ENCODE measurements at places on chromosomes 5 and 9. TPM values are rescaled to one million over a fixed set of nuclear protein-coding genes. Genes with fewer than 3 reads are reported as not detected.
A peak's percentile ranks its signal among the peaks of the same experiment; 100 is the strongest.

DNA sequence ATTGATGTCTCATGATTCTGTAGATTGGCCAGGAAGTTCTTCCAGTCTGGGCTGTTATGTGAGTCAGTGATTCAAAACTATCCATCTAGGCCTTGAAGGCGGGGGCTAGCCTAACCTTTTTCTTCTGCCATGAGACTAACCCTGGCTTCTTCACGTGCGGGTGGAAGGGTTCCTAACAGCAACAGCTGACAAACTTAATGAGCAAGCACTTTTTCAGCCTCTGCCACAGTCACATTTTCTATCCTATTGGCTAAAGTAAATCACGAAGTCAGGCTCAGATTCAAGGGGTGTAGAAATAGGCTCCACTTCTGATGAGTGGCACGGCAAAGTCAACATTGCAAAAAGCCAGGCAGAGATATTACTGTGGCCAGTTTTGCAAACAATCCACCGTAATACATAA lies 68.4 kb downstream of the STK32A start:
- H3K36me3 ChIP-seq: no peaks in the 10 kb centered on the region
- no peak overlapping the region for H3K27ac ChIP-seq
- DNase-seq: no peak
- H3K27me3 ChIP-seq: no peaks in the 10 kb centered on the region
- H3K4me1 ChIP-seq: no peaks in the 10 kb centered on the region

- H3K4me3 ChIP-seq: no peak overlapping the region
- DNase-seq: no peak
These were observed 28.1 kb downstream of the SLIT3 start for GRCh38 chr5:169272731-169273427.

DNA sequence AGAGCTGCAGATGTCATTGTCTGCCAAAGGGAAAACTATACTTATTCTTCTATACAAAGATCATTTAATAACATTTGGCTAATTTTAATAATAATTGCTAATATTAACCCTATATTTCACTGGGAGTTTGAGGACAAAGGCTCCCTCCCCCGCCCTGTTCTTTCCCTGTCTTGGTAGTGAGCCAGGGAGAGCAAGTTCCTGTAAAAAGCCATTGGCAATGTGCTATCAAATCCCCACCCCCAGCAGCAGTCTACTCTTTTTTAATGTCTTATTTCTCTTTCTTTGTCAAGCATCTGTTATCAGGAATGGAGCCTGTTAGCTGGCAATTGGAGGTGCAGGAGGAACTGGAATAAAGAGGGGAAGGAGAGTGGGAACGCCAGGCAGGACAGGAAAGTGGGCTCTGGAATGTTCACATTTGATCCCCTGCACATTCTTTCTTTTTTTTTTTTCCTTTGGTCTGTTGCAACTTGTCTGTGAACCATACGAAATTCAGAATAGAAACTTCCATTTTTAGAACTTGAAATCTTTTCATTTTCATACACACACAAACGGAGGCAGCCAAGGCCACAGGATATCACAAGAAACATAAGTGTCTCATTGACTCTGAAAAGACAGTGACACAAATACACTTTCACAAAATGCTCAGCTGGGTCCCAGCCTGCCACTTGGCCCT lies 664.8 kb upstream of the ZNF608 start:
- H3K4me1 ChIP-seq: no peaks in the 10 kb centered on the region
- no peak for DNase-seq
- H3K4me3 ChIP-seq: no peak overlapping the region
- H3K27me3 ChIP-seq: no peaks in the 10 kb centered on the region

GRCh38 chr9:17531642-17532254 lies 47.1 kb upstream of the SH3GL2 start:
- no peaks in the 10 kb centered on the region for H3K4me1 ChIP-seq
- H3K36me3 ChIP-seq: no peaks in the 10 kb centered on the region
- no peak overlapping the region for H3K4me3 ChIP-seq

DNA sequence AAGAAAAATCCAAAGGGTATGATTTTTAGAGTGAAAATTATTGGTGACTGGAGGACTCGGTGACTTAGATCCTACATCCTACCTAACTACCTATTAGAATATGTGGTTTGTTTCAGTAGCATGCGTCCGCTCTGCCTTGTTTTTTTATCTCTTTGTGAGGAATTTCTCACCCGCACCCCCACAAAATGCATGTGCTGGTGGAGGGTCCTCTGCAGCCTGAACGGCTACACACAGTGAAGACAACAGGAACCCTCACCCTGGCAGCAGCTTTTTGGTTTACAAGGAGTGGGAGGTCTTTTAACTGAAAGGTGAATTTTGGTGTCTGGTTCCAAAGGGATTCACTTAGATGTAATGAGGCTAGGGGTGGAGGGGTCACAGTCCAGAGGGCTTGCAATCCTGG lies 115.5 kb downstream of the GNA14 start:
- H3K27ac ChIP-seq: no peak overlapping the region
- H3K27me3 ChIP-seq: peaks cover 2% of the 10 kb centered on the region
- no peak overlapping the region for H3K4me3 ChIP-seq
- DNase-seq: no peak

MEIKIN gene
- 0.55 TPM for total RNA-seq

ST6GALNAC4 gene
- 51.1 TPM for total RNA-seq

- H3K27me3 ChIP-seq: no peaks in the 10 kb centered on the region
- H3K4me3 ChIP-seq: no peak overlapping the region
- no peak for DNase-seq
- no peak overlapping the region for H3K27ac ChIP-seq
These were observed 37.7 kb upstream of the RAPGEF6 start for GRCh38 chr5:131672776-131673175.

DNA sequence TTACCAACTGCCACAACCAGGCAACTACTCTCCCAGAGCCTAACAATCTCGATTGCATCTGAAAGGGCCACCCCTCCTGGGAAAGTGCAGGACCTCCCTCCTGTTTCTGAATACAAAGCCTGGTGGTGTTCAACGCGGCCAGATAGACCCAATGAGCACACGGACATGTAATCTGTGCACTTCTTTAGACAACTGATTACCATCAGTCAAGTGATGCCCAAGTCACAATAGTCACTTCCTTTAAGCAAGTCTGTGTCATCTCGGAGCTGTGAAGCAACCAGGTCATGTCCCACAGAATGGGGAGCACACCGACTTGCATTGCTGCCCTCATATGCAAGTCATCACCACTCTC lies 739 bp downstream of the C9orf72 start:
- peaks cover 1% of the 10 kb centered on the region for H3K36me3 ChIP-seq
- peak overlapping the region; percentile 92 for H3K4me3 ChIP-seq
- H3K27me3 ChIP-seq: no peaks in the 10 kb centered on the region

NKD2 gene
- total RNA-seq: 0.36 TPM

DNA sequence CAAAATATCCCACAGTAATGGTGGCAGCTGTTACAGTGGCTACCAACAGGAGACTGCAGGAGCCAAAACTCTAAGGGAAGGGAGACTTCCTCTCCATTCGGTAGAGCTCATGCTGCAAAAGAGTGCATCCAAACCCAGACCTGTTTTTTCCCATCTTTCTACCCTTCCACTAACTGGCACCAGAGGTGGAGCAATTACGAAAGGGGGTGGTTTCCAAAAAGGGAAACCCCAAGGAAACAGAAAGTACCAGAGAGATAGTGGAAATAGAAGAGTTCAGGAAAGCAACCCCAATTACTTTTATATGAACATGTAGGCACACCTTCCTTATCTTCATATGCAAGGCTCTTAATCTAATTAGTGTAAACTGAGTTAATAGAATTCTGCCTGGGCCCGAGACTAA lies 7.3 kb upstream of the WDR41 start:
- H3K4me3 ChIP-seq: no peak overlapping the region
- H3K36me3 ChIP-seq: no peaks in the 10 kb centered on the region
- H3K27ac ChIP-seq: no peak overlapping the region
- peaks cover 10% of the 10 kb centered on the region for H3K4me1 ChIP-seq

CATSPER3 gene
- total RNA-seq: 0.40 TPM

PCDHB10 gene
- not detected for total RNA-seq

- no peak overlapping the region for H3K4me3 ChIP-seq
- no peaks in the 10 kb centered on the region for H3K36me3 ChIP-seq
- H3K4me1 ChIP-seq: no peaks in the 10 kb centered on the region
- H3K27ac ChIP-seq: no peak overlapping the region
- H3K27me3 ChIP-seq: no peaks in the 10 kb centered on the region
- no peak for DNase-seq
These were observed 18.8 kb downstream of the TRIO start for GRCh38 chr5:14161825-14162556.

ZNF454 gene
- not detected for total RNA-seq

KIF20A gene
- 51.0 TPM for total RNA-seq

ELOVL7 gene
- 0.97 TPM for total RNA-seq

FCN2 gene
- not detected for total RNA-seq

GRCh38 chr9:69014013-69014412 lies at the start of gene PRKACG:
TSS of gene PRKACG (minus strand) at chr9:69014113. CDS start at chr9:69014092, 21 bp downstream.
- peaks cover 66% of the 10 kb centered on the region for H3K27me3 ChIP-seq
- H3K4me1 ChIP-seq: peaks cover 9% of the 10 kb centered on the region
- H3K4me3 ChIP-seq: peak within 1 kb of the TSS; percentile 20
- H3K36me3 ChIP-seq: no peaks in the 10 kb centered on the region

OXCT1 gene
- 59.9 TPM for total RNA-seq

DNA sequence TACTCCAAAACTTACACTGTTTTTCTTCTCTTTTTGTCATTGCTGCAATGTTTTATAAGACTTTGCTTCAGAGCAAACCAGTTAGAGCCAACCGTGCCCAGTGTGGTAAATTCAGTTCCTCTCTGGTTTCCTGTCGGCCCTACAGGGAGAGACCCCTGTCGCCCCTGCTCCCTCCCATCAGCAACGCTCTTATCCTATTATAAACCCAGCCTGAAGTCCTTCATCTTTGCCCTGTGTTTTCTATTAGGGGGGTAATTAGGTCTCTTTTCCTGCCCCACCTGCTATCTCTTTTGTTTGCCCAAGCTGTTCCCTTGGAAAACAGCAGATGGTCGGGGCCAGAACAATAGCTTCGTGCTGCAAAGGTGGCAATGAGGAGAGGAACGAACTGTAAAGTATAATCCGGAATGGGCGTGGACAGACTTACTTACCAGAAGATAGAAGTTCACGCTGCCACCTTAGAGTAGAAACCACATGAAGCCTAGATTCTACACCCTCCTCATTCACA lies 21.4 kb upstream of the OTULINL start:
- peak overlapping the region; percentile 79 for H3K27ac ChIP-seq
- peak overlapping the region; percentile 71 for H3K4me3 ChIP-seq
- H3K27me3 ChIP-seq: no peaks in the 10 kb centered on the region
- no peak for DNase-seq
